ENCODE measurements at places on chromosomes 13 and 19. TPM values are rescaled to one million over a fixed set of nuclear protein-coding genes. Genes with fewer than 3 reads are reported as not detected.

DNA sequence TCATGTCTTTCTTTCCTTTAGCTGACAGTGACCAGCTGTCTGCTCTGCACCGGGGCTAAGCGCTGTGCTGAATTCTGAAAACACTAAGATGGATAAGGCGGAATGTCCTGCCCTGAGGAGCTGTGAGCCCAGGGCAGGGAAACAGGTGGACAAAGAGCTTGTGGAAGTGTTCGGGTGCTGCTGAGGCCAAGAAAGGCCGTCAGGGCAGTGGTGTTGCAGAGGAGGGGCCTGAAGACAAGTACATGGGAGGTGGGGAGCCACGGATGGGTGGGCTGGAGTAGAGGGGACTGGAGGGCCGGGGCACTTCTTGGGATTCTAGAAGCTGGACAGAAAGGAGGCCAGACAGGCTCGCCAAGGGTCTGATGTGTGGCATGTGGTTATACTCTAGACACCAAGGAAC is 66.2 kb upstream of the GPR183 start:
- no peak for DNase-seq

DNA sequence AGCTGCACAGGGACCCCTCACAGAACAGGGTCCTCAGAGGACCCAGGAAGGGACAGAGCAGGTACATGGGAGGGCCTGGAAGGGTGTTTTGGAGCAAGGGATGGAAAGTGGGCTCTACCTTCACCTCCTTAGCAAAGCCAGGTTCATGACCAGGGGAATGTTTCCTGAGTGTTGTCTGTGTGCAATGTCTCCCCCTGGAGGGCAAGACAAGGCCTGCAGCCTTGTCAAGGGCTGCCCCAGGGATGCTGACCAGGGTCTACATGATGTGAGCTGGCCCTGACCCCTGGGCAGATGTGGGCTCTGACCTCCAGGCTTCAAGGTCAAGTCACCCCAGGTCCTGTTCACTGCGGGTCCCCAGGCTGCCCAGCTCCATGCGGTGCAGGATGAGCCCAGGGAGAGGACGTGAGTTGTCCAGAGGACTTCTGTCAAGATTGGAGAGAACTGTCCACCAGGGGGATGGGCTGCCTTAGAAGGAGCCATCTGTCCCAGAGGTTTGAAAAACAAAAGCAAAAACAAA is 1.0 kb upstream of the CEACAM1 start:
- DNase-seq = peak; percentile 34

DNA sequence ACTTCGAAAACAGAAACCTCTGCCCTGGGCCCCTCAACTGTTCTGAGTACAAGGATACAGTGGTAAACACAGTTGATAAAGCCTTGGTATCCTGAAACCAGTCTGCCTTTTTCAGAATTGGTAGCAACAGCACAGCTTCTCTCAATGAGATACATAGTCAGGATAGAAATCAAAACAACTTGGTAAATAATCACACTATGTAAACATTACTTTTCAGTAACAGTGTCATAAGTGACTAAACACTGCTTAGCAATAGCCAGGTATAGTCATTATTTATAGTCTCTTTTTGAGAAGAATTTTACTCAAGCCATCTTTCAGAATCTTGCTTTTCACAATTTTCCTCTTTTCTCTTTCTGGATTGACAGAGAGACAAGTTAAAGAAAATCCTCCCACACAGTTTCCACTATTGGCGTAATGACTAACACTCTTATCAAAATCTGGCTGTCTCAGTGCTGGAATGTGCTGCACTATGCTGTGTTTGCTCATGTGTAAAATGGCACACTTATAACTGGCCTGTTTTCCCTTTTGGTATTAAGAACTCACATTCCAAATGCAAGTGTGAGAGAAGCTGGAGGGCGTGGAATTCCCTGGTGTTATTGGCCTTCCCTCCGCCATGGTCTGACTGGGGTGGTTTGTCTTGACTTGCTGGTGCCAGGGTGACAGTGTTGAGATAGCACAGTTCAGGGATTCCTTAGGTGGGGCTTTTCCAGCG is 368.8 kb downstream of the TDRD3 start:
- DNase-seq = no peak

ZNF649 gene
- 10.5 TPM for total RNA-seq
